ENCODE measurements at places on chromosomes 5 and 9.

DNA sequence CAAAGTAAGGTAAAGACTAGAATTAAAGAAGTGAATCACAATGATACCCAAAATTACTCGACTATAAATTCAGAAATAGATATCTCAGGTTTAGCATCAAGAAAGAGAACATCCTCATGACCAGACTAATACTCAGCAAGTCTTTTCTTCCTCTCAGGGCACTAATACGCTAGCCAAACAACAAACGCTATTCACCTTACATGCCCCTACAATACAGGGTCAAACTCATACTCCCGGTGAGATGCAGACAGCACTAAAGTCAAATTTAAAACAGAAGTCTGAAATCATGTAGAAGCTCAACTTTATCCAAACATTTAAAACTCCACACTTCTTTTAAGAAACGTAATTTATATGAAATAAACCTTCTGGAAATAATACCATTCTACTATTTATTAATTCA lies 5.6 kb downstream of the PFDN1 start:
- DNase-seq = no peak

GRCh38 chr5:179619776-179620175 lies 3.7 kb downstream of the HNRNPH1 start:
- no peak for DNase-seq

DNA sequence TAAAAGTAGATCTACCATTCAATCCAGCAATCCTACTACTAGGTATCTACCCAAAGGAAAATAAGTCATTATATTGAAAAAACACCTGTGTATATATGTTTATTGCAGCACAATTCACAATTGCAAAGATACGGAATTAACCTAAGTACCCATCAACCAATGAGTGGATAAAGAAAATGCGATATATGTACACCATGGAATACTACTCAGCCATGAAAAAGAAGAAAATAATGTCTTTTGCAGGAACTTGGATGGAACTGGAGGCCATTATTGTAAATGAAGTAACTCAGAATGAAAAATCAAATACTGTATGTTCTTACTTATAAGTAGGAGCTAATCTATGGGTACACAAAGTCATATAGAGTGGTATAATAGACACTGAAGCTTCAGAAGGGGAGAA lies 63.4 kb upstream of the PITX1 start:
- no peak for DNase-seq

DNA sequence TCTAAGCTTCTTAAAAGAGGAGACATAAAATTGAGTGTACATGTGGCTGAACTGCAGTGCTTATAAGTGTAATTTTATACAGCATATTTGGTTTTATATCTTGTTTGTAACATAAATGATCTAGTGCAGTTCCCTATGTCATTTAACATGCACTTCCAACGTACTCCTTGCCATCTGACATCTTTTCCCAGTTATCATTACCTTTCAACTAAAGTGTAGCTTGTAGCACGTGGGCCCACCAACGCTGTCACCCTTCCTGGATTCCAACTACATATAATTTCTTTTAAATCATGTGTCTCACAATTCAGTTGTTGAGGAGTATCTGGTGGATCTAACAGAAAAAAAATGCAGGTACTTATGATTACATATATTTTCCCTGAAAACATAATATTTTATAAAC lies 50.1 kb downstream of the LIFR start:
- no peak for DNase-seq

GRCh38 chr5:91049800-91050199 lies 333.3 kb downstream of the ARRDC3 start:
- no peak for DNase-seq

GRCh38 chr9:110580850-110581249 lies 1.3 kb upstream of the SVEP1 start:
- no peak for DNase-seq

- no peak for DNase-seq
Measured at GRCh38 chr9:20220286-20220685, 402.0 kb downstream of the MLLT3 start.

DNA sequence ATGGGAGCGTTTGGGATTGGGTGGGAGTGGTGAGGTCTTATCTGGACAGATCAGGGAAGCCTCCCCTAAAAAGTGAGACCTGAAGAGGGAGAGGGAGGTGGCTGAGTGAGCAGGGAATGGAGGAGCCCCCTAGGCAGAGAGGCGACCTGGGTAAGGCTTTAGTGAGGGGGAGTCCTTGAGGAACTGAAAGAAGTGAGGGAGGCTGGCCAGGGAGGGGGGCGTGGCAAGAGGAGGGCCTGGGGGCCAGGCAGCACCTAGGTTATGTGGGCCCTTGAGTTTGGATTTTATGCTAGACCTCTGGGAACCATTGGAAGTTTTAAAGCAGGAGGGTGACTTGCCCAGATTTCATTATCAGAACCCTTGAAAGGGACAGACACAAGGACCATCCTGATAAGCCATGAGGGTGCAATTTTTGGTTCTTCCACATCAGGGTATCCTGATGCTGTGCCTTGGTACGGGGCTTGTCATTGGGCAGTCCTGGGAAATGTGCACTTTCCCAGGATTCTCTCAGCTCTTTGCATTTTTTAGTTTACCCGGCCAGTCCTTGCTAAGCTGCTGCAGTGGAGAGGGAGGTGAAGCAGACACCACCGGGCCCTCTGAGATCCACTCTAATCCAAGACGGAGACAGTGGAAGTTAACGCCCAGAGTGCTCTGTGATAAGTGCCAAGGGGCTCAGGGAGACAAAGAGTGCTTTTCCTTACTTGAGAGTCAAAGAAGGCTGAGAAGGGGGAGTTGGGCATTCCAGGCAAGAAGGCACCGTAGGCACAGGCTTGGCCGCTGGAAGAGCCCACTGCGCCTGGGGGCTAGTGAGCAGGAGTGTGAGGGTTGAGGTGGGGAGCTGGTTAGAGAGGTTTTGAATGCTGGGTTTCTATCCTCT lies 16.1 kb downstream of the GSN start:
- DNase-seq = no peak

- no peak for DNase-seq
Measured at GRCh38 chr5:127848098-127848497, 144.9 kb downstream of the CCDC192 start.

DNA sequence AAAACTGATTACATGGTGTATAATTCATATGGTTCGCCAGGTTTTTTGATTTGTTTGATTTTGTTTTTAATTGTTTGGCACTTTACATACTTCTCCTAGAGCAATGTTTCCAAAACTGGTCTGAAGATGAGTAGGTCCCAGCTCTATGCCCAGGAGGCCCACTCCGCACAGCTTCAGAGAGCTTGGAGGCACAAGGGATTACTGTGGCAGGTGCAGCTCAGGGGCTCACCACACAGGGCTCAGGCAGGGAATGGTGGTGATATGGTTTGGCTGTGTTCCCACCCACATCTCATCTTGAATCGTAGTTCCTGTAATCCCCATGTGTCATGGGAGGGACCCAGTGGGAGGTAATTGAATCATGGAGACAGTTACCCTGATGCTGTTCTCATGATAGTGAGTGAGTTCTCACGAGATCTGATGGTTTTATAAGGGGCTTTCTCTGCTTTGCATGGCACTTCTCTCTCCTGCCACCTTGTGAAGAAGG lies 296.6 kb downstream of the MED10 start:
- DNase-seq = no peak

DNA sequence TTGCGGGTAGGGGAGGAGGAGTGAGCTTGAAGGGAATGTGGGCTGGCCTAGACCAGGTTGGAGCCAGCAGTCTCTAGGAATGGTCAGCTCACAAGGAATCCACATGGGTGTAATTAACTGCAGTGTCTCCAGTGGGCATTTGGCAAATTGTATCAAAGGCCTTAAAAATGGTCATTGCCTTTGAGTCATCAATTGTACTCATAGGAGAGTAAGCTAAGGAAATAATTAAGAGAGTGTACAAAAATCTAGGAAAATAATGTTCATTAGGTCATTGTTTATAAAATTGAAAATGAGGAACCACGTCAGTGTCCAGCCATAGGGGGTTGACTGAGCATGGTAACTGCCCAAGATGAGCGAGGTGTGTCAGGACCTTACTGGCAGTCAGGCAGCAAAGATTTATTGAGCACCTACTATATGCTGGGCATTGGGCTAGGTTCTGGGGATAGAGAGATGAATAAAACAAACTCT lies 29.8 kb upstream of the RPL26L1 start:
- DNase-seq = no peak

DNA sequence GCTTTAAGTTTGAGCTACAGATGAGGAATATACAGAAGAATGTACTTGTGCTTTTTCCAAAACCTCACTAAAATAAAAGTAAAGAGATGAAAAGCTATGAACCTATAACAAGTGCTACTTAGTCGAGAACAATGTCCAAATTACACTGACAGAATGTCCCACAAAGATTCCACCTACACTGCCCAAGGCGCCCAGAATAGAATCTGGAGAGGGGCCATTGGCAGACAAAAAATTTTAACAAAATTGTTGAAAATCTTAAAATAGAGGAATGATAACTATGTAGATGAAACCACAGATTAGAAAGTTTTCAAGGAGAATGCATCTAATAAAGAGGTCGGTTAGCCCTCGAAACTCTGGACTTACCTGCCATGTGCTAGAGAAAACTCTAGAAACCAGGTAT lies 235.3 kb downstream of the CETN3 start:
- no peak for DNase-seq

GRCh38 chr9:2767800-2768677 lies 50.7 kb downstream of the KCNV2 start:
- no peak for DNase-seq

GRCh38 chr5:2439608-2440007 lies 311.9 kb downstream of the IRX2 start:
- no peak for DNase-seq

DNA sequence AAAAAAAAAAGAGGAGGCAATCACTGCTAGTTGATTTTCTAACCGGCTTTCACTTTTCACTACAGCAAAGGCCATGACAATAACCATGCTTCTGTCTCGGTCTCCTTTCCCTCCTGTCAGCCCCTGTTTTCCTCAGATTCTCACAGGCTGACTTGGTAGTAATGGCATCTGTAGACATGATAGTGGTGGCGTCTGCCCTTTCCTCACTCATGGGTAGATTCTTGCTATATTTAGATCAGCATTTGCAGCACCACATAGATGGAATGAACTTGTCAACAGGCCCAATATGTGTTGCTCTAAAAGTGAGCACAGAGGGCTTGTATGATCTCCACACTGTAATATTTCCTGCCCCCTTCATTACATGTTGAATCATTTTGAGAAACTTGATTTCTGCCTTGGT lies 120.3 kb upstream of the FTMT start:
- no peak for DNase-seq

GRCh38 chr9:127050591-127051001 lies 71.8 kb downstream of the ANGPTL2 start:
- no peak for DNase-seq

DNA sequence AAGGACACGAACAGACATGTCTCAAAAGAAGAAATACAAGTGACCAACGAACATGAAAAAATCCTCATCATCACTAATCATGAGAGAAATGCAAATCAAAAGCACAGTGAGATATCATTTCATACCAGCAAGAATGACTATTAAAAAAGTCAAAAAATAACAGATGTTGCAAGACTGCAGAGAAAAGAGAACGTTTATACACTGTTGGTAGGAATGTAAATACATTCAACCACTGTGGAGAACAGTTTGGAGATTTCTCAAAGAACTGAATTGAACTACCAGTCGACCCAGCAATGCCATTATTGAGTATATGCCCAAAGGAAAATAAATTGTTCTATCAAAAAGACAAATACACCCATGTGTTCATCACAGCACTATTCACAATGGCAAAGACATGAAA lies 45.7 kb downstream of the FXN start:
- no peak for DNase-seq

- DNase-seq = no peak
Measured at GRCh38 chr5:14528115-14528514, 53.5 kb upstream of the OTULINL start.

GRCh38 chr5:1793301-1793740 lies 6.3 kb downstream of the MRPL36 start:
- no peak for DNase-seq

DNA sequence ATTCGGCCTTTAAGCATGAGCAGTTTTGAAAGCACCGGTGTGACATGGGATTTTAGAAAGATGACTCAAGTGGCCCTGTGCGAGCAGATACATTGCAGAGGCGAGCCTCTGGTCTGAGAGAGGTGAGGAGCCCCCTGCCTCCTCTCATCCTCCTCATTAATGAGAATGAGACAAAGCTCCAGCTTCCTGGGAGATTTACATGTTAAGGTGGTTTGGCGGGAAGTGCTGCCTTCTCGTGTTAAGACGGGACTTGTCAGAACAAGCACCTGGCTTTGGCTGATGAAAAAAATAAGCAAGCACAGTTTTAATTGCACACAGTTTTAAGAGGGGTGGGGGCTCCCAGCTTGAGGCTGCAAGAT lies 68.1 kb downstream of the ACTL7B start:
- no peak for DNase-seq

Measured in Jurkat, Clone E6-1 (cell line).